Activated T-cell treated with anti-CD3 and anti-CD28 coated beads, Interleukin-2, amount 50 U/mL, for 4 hours (primary cell): ENCODE measurements at places on chromosomes 16 and 17.

DNA sequence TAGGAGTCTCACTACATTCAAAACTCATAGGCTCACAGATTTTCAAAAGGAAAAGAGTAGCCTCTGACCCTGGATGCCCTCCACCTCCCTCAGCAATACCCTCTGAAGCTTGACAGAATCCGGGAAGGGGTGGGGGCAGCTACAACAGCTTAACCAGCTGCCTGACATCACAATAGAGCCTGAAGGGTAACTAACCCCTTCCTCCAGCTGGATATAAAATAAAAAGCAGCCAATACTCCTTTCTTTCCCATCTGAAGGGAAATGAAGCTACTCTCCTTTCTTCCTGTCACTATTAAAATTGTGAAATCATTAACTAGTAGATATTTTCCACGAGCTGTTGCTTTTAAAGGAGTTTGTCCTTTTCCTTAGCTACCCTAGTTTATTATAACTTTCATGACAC lies 24.0 kb downstream of the USP31 start:
- no peak for DNase-seq

DNA sequence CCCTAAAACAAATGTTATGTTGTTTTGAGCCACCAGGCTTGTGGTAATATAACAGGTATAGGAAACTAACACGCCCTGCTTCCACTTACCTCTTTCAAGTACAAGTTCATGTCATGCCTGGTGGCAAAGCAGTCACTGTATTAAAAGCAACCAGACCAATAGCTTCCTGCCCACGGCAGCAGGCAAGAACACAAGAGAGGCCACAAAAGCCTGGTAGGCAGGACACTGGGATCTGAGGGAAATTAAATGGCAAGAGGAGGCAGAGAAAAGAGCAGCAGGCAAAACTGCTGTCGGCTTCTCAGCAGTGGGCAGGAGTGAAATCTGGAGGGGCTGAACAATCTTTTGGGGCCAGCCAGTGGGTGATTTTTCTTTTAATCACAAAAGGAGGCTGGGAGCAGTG lies 2.2 kb downstream of the CYTH1 start:
- DNase-seq: no peak

DNA sequence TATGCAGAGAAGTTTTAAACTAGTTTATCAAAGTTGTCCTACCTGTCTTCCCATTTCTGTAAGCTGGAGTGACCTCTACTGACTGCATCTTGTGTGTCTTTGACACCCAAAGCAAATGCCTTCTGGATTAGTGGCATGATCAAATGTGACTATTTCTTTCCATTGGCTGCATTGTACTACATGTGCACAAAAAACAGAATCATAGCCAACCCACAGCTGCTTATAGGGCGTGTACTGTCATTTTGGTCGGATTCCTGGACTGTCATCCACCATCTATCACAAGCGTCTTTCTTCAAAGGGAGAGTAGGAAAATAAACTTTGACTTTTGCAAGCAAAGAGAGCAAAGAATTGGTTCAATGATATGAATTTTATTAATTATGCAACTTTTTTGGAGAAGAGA lies 310.6 kb downstream of the MAP2K6 start:
- no peak for DNase-seq

DNA sequence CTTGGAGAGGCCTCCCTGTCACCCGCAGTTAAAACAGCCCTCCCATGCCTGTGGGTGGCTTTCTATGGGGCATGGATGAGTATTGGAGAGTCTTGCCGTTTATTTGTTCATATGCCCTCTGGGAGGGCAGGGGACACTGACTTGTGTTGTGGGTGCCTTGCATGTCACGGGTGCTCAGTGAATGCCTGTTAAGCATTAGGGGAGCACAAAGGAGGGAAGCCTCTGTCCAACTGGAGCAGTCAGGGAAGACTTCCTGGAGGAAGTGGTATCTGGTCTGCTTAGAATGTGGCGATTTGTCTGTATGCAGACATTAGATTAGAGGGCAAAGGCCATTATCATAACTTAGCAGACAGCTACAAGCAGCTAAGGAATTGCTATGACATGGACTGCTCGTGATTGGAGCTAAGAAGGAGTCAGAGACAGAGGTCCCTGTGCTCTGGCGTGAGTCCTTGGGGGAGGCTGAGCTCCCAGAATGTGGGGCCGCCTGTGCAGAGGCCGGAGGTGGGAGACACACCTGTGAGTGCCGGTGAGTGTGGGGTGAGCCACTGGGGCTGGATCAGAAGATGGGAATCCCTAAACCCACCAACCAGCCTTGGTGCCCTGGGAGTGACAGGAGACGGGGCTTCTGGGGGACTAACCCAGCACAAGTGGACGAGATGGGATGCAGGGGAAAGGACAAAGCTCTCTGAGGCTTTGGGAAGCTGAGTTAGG lies 286.1 kb downstream of the SEC14L1 start:
- no peak for DNase-seq

DNA sequence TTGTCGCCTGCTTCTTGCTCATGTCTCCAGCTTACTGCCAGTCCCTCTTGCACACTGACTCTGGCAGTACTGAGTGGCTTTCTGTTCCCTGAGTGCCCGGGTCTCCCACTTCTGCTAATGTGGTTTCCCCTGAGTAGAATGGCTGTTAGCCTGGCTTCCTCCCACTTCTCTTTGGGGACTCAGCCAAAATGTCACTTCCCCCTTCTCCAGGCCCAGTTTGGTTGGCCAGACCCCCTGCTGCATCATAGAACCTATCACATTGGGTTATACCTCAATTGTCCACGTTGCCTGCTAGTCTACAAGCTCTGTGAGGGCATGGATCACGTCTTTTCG lies 304.4 kb downstream of the HS3ST3B1 start:
- DNase-seq: no peak

DNA sequence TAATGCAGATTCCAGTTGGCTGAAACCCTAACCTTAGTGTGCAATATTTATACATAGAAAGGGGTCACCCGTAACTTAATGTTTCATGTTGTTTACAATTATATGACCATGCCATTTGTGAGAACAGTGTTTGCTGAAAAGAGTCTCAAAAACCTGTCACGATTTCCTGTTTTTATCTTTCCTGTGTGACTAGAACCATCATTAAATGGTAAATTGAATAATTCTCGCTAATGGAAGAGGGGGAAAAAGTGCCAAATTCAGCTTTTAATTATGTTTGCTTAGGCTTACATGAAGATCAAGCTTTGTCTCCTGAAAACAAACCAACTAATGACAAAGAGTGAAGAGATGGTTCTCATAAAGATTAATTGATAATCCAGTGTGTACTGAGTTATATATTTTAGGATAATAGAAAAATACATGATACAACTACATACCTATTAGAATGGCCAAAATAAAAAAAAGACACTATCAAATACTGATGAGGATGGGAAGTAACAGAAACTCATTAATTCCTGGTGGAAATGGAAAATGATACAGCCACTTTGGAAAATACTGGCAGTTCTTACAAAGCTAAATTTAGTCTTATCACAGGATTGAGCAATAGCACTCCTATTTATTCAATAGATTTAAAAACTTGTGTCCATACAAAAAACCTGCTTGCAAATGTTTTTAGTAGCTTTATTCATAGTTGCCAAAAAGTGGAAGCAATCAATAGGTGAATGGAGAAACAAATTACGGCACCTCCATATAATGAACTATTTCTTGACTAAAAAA lies 141.7 kb downstream of the CDK5R1 start:
- DNase-seq: no peak

- DNase-seq: peak; percentile 100
Observed at GRCh38 chr17:409848-410542, 57.4 kb upstream of the RPH3AL start.

- DNase-seq: no peak
Observed at GRCh38 chr17:45997624-45998023, 1.4 kb upstream of the STH start.
